ENCODE measurements at places on chromosomes 16 and 17. TPM values are rescaled to one million over a fixed set of nuclear protein-coding genes. Genes with fewer than 3 reads are reported as not detected.

The ITGA2B gene
- 0.39 TPM for total RNA-seq

The SLC35G6 gene
- total RNA-seq, result not detected

The LGALS9B gene
- total RNA-seq, result 2.0 TPM

The KRTAP9-8 gene
- total RNA-seq, result not detected

The KLHL10 gene
- 0.07 TPM for total RNA-seq

The RNF43 gene
- 3.7 TPM for total RNA-seq

The TPSAB1 gene
- not detected for total RNA-seq

The CAPN15 gene
- 89.0 TPM for total RNA-seq

The ADAD2 gene
- total RNA-seq, result not detected

The TIMP2 gene
- 1.5 TPM for total RNA-seq

The AHSP gene
- total RNA-seq, result not detected

The RNF157 gene
- total RNA-seq, result 66.0 TPM

The NPTX1 gene
- 29.5 TPM for total RNA-seq

The NPIPA7 gene
- 5.0 TPM for total RNA-seq

The ZFPM1 gene
- total RNA-seq, result 11.5 TPM

The CLDN7 gene
- 0.39 TPM for total RNA-seq

The KRT13 gene
- total RNA-seq, result not detected

The LAT gene
- 373 TPM for total RNA-seq
